ENCODE measurements at places on chromosomes 4 and X. TPM values are rescaled to one million over a fixed set of nuclear protein-coding genes. Genes with fewer than 3 reads are reported as not detected.

VSIG1 gene
- total RNA-seq: not detected

MAPK10 gene
- 46.2 TPM for total RNA-seq

CHIC1 gene
- total RNA-seq: 10.8 TPM

SPANXN4 gene
- not detected for total RNA-seq

DMRTC1 gene
- total RNA-seq: not detected

JADE3 gene
- total RNA-seq: 7.5 TPM

SPIN2A gene
- total RNA-seq: 0.32 TPM

- no peak for DNase-seq
Measured at GRCh38 chr4:98778206-98778605, 119.8 kb upstream of the TSPAN5 start.

- no peak for DNase-seq
Measured at GRCh38 chr4:186019269-186019668, 49.7 kb upstream of the TLR3 start.

DNA sequence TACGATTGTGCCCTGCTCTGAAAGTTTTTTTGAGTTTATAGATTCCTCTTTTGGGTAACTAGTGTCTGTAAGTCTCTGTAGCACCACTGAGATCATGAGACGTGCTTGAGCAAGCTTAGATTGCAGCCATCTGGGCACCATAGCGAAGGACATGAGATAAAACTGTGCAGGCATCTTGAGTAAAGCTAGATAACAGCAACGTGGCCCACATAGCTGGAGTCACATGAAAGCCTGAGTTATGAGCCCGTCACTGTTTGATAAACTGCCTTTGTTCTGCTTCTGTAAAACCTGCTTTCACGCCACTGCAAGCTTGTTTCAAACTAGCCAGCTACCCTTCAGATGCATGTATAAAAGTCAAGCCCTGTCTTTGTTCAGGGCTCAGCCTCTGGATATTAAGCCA lies 359.1 kb upstream of the CXorf51A start:
- DNase-seq: no peak

DNA sequence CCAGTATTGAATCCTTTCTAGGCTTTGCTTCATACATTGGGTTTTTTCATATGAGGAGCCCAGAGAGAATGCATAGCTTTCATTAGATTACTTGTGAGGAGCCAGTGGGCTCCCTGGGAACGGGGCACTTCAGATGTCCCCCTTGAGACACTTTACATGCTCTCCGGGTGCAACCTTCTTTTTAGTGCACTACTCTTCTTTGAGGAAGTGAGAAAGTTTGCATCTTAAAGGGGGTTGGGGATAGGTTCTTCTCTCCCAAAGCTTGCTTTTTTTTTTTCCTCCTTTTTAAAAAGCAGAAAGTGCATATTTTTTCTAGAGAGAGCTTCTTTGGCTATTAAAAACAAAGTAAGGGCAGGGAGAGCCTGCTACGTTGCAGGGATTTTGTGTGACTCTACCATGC lies 4.3 kb downstream of the HADH start:
- DNase-seq: no peak

DNA sequence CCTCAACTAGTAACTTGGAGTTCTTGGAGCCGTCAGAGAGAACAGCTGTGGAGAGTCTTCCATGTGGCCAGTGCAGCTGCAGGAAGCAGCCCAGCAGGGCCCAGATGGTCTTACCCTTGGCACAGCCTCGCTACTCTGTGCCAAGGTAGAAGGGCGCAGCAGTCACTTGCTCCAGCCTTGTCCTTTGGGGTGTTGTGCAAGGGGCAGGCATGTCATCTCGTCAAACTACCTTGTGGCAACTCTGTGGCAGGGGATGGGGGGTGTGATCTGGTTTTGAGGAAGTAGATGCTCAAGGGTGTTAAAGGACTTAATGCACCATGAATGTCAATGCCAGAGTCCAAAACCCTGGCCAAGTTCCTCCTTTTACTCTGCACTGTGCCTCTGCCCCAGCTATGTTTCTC lies 34.2 kb upstream of the TBC1D14 start:
- peak; percentile 32 for DNase-seq

DNA sequence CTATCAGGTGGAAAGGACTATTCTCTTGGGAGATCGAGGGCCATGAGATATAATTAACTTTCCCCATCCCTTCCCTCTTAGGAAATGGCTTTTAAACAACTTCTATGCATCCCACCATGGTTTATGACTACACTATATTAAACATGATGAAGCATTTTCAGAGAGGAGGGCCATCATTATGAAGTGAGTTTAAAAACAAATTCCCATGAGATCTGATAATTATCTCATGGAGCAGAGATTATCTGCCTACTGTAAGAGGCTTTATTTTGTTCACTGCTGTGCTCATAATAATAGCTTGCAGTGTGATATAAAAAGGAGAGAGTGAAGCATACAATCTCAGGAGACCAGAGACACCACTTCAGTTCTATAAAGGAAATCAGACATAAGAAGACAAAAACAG lies 330.5 kb upstream of the ZFP42 start:
- DNase-seq: no peak

GRCh38 chrX:22594766-22595165 lies 322.1 kb downstream of the CBLL2 start:
- no peak for DNase-seq

DNA sequence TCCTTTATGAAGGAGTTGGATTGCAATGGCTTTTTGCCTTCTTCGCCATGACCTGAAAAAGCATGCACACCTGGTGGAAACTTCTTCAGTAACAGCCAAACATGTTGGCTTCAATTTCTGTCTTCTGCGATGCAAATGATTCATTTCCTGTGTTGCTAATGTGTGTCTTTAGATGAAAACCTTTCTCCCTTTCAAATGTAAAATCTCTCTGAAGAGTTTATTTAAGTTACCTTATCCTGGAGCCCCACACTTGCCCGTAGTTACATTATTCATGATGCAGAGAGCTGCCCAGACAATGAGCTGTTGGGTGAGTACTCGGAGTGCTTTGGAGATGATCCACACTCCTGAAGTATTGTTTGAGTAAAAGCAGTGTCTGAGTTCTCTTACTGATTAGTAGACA lies 1100.9 kb downstream of the RPA4 start:
- DNase-seq: no peak

DNA sequence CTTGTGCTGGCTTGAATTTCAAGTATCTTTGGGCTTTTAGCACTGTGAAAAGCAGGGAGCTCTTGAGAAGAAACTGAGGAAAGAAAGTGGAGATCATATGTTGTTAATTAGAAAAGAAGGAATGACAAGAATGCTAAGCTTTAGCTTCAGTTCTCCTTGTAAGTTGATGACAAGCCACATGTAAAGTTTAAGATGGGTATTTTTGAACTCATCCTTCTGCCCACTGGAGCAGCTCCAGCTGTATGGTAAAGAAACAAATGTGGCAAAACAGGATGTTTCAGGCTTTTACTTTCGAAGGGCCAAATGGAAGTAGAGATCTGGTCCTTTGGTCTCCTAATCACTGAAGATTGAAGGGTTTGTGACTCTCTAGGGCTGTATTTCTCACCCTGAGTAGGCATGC lies 137.8 kb downstream of the GUCY2F start:
- DNase-seq: no peak

DNA sequence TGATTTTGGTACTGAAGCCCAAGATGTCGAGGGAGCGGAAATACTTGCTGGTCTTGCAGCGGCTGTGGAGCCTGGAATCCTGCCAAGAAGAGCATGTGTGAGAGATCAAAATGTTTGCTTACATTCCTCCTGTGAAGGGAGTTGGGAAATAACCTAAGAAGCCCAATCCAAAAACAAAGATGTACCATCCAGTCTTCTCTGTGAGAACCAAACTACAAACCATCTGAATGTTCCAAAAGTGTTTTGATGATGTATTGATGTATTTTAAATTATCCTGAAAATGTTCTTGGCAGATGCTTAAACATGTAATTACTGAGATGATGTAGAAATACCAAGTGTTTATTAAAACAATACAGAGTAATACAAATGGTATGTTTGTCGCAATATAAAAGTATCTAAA lies 10.1 kb upstream of the ADH1A start:
- DNase-seq: peak; percentile 62

GRCh38 chr4:132556316-132556715 lies 592.8 kb upstream of the PCDH10 start:
- no peak for DNase-seq

DNA sequence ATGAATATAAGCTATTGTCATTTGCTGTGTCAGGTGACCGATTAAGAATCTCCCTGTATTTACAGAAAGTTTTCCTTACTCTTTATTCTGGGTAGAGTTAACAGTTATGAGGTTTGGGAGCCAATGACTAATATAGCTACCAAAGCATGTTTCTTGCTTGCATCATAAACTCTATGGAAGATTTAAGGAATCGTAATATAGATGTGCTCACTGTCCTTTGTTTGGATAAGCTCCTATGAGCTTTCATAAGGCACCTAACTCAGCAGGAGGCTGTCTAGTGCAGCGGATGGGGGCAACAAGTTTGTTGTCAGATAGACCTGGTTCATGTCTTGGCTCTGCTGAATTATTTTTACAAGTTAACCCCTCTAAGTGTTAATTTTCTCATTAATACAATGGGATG lies 75.0 kb upstream of the PAQR3 start:
- DNase-seq: no peak

DNA sequence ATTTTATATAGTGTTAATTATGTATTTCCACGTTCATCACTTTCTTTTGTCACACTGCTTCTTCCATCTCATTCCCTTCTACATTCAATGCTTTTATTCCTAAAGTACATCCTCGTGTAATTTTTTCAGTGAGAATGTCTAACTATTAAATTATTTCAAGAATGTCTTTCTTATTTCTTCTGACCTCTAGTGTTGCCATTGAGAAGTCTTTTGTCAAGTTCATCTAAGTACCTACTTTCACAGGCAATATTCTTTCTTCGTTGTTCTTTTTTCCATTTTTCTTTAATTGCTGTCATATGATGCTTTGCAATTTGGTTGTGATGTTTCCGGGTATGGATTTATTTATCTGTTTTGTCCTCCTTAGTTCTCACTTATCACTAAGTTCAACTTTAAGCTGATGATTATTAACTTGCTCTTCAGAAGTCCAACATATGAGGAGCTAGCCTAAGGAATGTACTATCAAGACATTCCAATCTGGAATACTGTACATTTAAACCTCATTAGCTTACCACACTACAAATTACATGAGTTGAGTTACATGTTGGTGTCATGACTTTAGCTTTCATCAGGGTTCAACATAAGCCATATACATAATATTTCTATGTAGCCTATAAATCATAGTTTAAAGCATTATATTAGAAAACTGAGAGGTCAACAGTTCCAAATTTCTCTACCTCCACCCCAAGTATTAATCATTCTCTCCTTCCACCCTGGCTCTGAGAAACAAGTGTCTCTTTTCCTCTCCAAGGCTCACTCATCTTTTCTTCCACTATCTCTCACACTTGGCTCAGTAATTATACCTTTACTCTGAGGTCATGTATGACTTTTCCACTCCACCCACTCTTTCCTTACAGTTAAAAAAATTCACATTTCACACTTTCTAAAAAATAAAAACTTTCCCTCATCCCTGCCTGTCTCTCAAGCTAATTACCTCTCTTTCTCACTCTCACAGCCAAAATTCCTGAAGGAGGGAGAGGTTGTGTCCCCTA lies 81.5 kb downstream of the COX18 start:
- DNase-seq: no peak

GRCh38 chr4:73721435-73721834 lies 18.9 kb upstream of the CXCL8 start:
- DNase-seq: no peak

GRCh38 chr4:1384675-1385372 lies 21.4 kb downstream of the NKX1-1 start:
- peak; percentile 51 for DNase-seq

DNA sequence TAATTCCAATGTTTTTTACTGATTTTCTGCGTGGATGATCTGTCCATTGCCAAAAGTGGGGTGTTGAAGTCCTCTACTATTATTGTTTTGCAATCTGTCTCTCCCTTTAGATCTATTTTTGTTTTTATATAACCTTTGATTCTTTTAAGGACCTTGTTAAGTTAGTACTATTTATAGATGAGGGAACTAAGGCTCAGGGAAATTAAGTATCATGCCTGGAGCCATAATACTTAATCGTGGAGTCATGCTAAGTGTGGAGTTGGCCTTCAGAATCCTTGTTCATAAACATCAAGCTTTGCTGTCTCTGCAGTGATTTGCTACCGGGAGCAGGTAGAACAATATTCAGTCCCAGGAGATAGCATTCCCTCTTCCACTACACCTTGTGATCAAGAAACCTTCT lies 31.0 kb downstream of the SGMS2 start:
- DNase-seq: no peak

DNA sequence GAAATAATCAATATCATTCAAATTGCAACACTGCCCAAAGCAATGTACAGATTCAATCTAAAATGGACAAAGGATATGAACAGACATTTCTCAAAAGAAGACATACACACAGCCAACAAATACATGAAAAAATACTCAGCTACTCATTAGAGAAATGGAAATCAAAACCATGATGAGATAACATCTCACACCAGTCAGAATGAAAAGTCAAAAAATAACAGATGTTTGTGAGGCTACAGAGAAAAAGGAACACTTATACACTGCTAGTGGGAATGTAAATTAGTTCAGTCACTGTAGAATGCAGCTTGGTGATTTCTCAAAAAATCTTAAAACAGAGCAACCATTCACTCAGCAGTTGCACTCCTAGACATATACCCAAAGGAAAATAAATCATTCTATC lies 205.2 kb downstream of the DKK2 start:
- DNase-seq: no peak

DNA sequence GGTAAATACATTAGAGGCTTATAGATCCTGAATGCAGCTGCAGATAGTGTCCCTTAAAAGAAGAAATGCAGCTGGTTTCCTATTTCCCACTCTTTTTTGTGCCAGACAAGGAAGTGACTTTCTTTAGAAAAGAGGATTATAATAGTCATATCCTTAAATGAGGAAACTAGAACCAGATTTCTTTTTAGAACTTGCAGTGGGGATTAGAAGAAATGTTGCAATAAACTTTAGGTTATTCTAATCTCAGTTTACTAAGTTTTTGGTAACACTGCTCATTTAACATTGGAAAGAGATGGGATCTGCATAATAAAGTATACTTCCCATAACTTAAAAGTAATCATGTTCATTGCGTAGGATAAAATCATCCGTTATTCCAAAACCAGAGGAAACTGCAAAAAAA lies 101.9 kb downstream of the SLIT2 start:
- no peak for DNase-seq

DNA sequence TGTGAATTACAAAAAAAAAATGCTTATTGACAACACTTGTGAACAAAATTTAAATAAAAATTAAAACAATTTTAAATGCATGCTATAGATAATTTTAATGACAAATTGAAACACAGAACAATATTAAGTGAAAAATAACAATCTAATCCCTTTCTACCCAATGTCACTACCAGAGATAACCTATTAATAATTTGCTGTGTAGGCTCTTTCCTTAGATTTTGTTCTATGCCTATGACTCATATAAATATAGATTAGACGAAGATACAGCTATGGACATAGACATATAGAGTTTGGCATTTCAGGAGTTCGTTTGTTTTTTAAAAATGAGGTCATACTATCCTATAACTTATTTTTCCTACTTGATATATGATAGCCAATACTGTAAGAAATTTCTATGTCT lies 18.1 kb downstream of the PLAC8 start:
- DNase-seq: no peak

DNA sequence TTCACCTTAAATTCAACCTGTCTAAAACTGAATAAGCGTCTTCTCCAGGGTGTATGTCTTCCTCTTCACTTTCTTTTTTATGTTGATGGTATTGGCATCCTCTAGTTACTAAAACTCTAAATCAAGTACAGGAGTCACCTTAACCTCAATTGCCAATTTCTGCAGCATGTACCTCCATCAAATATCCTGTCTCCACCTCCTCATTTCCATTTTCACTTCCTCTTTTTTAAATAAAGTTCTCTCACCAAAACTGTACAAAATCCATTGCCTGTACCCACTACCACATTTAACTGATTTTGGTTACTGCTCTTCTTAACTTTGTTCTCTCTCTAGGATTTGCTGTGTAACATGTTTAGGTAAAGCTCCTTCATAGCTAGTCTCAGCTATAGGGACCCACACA lies 9.2 kb upstream of the NPFFR2 start:
- DNase-seq: no peak
